Activated T-cell treated with anti-CD3 and anti-CD28 coated beads for 1 hour (primary cell): ENCODE measurements at places on chromosomes 16 and 17.
A peak's percentile ranks its signal among the peaks of the same experiment; 100 is the strongest.

GRCh38 chr17:20159406-20160069 lies 150.4 kb downstream of the SPECC1 start:
- DNase-seq: no peak

- no peak for DNase-seq
These were observed 14.0 kb downstream of the ADGRG1 start for GRCh38 chr16:57642160-57643135.

DNA sequence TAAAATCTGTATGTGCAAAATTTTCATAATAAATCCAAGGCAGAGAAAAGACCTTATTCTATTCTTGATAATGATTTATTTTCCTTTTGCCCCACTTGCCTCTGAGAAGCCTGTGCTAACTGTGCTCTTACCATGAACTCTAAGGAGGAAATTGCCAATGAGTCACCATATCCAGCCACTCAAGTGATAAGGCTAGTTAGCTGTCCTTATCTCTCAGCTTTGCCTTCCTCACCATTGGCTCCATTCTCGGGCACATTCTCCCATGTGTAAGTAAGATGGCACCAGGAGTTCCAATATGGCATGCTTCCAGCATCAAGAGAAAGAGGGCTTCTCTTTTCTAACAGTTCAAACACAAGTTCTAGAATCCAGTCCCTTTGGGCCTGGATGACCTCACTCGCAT lies 142.4 kb downstream of the TOX3 start:
- no peak for DNase-seq

DNA sequence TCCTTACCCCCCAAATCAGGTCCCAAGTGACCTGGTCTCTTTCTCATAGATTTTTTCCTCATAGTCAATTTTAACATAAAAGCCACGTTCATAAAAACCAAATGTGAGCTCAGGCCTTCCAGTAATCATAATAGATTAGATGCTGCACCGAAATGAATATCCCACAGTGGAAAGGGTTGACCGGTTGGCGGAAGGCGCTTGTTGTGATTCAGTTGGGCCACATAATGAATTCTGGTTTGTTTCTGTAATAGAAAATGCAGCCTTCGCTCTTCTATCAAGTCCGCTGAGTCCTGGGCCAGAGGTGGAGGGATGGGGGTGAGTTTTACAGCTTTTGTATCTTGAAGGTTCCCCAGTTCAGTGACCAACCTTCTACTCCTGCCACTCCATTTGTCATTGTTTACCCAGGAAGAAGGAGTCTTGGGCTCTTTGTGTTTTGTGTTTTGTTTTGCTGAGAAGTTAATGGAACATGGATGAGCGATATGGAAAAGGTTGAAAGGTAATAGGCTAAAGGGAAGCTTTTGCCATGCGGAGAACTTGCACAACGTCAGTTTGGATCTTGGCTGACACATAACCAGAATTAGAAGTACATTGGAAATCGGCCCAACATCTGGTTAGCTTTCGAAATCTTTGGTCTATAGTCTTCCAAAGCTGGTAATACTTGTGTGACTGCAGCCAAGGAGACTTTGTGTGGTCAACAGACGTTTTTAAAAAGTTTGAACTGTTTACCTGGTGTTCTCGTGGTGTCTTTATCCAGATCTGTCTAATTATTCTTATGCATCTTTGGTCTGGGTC lies 89.5 kb downstream of the CLEC16A start:
- DNase-seq: no peak

GRCh38 chr17:37187262-37187661 lies 188.5 kb upstream of the C17orf78 start:
- no peak for DNase-seq

DNA sequence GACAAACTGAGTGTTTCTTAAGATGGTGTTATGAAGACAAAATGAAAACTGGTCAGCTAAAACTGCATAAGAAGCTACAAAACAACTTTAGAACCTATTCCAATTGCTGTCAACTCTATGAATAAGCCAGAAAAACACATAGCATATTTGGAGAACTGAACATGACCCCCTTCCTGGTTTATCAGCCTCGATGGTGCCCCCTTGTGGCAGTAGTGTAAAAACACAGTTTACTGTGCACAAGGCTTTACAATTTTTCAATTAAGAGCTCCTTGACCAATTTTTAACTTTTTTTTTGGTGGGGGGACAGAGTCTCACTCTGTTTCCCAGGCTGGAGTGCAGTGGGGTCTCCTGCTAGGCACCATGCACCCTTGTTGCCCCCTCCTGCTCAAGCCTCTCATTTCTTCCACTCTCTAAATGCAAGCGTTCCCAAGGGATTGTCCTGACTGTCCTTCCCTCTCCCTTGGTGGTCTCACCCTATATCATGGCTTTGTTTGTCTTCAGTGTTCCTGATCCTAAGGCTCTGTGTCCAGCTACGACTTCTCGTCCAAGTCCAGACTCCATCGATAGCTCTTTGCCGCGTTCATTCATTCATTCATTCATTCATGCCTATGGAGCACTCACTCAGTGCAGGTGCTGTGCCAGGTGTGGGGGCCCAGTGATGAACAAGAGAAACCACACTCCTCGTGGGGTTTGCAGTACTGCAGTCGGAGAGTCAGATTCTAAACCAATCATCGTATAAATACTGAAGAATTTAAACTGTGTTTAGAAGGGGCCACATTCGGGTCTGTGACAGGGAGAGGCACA lies 7.5 kb downstream of the EIF1 start:
- DNase-seq: peak; percentile 81

DNA sequence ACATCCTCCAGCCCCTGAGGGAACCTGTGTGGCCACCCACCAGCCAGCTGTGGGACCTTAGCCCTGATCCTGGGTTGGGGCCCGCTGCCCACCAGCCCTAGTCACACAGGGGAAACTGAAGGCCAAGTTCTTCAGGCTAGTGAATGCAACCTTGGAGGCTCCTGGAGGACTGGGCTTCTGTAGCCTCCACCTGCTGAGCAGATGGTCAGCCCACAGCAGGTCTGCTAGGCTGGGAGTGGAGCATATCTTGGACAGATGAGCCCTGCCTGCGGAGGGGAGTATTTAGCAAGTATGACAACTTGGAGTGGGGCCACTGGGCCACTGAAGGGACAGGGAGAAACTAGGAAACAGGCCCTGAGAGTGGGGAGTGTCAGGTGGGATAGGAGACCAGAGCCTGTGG lies 4.1 kb downstream of the DPEP3 start:
- DNase-seq: no peak

GRCh38 chr17:31758646-31759045 lies 100.4 kb downstream of the COPRS start:
- no peak for DNase-seq

DNA sequence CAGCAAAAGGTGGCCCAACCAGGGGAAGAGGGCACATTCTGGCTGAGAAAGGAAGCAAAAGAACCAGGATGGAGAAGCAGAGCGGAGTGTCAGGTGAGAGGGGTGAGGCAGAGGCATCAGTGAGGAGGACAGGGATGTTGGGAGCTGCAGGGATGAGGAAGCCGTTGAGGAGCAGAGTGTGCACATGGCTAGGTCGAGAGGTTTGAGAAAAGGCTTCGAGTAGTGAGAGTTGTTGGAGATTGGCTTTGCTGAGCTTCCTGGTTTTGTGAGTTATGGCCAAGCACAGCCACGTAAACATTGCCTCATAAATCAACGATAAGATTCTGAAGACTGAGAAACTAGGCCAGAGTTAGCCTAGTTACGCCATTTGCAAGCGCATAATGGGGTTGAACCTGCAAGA lies 26.9 kb downstream of the DNAH2 start:
- DNase-seq: no peak

- no peak for DNase-seq
These were observed 422.9 kb downstream of the WWOX start for GRCh38 chr16:78522327-78522726.

GRCh38 chr17:55582897-55583296 lies 71.6 kb upstream of the SMIM36 start:
- DNase-seq: no peak

GRCh38 chr16:23755484-23755809 lies 621 bp downstream of the CHP2 start:
- DNase-seq: no peak

- DNase-seq: no peak
These were observed 507 bp downstream of the SERPINF1 start for GRCh38 chr17:1762233-1762900.

GRCh38 chr16:59236804-59237458 lies 502.8 kb upstream of the GOT2 start:
- no peak for DNase-seq

DNA sequence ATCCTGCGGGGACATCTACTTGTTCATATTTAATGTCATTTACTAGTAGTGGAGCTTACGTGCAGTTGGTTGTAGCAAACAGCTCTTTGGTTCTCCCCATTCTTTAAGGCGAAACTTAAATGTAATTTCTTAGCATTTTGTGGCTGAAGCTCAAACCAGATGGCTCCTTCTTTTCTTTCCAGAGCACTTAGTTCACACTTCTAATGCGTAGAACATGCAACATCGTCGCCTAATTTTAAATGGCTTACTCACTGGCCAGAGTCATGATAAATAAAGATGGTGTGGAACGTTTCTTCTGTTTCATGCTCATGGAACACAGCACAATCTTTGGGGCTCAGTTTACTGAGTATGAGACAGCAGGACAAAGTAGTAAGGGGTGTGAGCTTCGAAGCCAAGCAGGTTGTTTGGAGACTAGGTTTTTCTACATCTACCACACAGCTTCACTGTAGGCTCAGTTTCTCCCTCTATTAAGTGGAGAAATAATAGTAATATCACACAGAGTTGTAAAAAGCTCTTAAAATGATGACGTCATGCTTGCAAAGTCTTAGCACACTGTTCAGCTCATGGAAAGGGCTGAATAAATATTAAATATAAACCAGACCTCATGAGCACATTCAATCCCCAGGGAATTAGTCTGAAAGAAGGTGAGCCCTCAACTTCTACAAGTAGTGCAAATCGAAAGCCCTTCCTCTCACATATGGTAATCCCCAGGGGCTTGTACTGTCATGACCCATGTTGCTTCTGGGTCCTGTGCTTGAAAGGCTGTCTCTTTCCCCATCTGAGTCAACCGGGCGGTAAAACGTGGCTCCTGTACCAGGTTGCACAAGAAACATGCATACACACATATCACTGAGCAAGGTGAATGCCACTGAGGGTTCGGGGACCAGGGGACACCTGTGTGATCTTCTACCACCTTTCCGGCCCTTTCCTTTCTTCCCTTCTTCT lies 384.3 kb downstream of the CDH13 start:
- no peak for DNase-seq

- peak; percentile 19 for DNase-seq
These were observed 32.1 kb downstream of the NDE1 start for GRCh38 chr16:15682105-15682570.

DNA sequence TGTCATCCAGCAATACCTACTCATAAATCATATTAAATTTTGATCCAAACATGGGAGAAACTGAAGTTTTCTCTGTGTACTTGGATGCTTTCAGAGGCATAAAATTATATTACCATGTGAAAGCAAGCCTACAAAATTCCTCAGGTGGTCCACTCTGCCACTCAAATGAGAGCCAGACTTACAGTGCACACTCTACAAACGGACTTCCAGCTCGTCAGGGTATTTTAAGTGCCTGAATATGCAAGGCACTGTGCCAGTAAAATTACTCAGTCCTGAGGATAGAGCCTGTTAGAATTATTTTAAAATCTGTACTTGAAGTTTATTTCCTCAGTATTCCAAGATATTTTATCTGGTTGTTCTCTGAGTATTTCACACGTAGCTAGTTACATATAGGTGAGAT lies 54.5 kb downstream of the TENT4B start:
- DNase-seq: no peak

DNA sequence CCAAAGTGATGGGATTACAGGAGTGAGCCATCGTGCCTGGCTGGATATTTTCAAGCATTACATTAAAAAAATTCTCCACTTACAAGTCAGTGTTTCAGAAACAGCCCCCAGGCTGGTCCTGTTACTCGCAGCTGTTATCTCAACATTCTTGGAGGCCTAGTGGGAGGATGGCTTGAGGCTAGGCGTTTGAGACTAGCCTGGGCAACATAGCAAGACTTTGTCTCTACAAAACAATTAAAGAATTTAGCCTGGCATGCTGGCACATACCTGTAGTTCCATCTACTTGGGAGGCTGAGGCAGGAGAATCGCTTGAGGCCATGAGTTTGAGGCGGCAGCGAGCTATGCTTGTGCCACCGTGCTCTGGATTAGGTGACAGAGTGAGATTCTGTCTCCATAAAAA lies 26.5 kb upstream of the SPNS3 start:
- no peak for DNase-seq

DNA sequence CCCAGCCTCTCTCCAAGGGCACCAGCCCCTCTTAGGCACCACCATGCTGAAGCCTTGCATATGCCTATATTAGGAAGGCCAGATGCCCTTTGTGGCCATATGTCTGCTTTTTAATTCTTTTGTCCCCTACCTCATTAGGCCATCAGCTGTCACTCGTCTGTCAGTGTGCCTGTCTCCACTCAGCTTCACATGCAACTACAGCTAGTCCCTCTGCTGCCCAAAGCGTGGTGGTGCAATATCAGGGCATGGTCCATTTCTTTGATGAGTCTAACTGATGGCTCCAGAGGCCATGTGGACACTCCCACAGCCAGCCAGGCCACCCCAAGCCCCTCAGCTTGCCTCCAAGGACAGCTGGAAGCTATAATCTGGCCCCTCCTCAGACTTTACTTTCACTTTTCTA lies 36.3 kb downstream of the MYO18A start:
- DNase-seq: no peak

DNA sequence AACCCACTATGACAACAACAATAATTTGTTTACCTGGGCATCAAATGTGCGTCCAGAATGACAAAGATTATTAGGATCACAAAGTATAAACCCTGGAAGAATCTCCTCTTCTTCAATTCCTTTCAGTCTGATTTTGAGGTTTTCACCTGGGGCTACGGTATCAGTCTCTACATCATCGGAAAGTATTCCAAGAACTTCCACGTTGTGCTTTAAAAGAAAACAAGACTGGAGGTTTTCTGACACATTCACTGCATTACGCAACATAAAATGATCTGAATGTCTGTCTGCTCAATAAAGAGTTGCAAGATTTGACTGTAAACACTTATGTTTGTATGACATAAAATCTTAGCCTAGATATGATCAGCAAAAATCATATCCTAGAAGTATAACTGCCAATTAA lies 26.0 kb upstream of the RSL1D1 start:
- no peak for DNase-seq

DNA sequence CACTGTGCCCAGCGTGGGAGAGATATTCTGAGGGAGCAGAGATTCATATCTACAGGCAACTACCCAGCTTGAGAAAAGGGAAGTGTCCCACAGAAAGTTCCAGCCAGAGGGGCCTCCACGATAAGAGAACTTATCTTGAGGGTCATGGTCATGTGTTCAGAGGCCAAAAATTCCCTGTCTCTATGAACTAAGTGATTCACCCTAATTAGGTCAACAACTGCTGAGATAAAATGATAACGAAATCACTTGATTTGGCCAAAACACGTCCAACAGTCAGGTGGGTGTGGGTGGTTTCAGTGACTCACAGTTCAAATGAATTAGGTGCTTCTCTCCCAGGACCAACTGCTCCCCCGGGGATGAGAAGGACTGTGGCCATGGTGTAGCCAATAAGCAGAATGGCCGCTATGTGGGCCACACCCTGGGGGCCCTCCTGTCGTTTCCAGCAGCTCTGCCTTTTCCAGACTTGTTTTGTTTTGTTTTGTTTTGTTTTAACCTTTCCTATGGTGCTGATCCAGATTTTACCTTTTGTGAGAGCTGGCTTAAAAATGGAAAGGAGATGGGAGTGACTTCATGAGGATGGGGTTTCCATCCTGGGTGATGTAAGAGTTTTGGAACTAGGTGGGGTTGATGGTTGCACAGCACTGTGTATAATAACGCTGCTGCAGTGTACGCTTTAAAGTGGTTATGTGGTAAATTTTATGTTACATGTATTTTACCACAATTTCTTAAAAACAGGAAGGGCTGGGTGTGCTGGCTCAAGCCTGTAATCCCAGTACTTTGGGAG lies 8.7 kb downstream of the DNAI2 start:
- DNase-seq: no peak
